ENCODE measurements at places on chromosomes 7 and 10.

DNA sequence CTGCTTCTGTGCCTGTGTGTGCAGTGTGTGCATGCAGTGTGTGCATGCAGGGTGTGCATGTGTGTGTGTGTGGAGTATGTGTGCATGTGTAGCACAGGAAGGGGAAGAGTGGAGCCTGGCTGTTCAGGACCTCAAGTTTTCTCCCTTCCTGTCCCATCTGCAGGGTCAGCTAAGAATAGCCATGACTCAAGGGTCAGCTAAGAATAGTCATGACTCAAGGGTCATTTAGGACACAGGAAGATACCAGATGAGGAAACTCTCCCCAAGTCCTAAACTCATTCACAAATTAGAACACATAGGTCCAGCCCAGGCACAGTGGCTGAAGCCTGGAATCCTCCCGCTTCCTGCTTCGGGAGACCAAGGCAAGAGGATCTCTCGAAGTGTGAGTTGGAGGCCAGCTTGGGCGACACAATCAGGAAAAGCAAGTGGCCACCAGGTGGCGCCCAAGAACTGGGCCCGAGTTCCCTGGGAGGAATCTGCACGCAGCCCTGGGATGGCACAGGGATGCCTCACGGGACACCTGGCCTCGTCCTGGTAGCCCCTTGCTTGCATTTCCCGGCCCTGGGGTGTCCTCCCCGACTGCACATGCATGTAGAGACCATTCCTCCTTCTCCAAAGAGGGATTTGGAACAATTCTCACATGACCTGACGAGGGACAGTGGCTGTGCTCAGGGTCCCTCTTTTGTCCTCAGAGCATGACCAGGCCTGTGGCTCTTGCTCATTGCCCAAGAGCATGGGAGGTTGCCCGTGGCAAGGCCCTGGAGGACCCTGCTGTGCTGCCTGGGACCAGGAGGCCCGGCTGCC is 21.4 kb upstream of the VOPP1 start:
- DNase-seq: no peak

DNA sequence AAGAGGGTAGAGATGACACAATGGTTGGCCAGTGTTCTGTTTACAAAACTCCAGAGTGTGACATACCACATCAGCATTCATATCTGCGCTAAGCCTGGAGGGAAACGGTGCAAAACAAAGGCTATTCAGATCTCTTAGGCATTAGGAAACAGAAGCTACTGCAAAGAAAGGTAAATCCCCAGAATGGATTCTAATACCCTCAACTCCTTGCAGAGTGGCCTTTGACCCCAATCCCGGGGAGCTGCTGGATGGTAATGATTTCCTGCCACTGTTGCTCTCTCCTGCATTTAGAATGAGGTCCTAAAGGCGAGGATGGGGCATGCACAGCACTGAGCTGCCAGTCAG is 65.2 kb downstream of the AOAH start:
- DNase-seq: no peak

- no peak for DNase-seq
Observed at GRCh38 chr7:70608229-70608628, 523.7 kb upstream of the GALNT17 start.

- no peak for DNase-seq
Observed at GRCh38 chr10:122301055-122301810, 30.1 kb downstream of the BTBD16 start.

GRCh38 chr10:94299417-94299816 is 63.3 kb downstream of the NOC3L start:
- no peak for DNase-seq

- DNase-seq: no peak
Observed at GRCh38 chr7:138499340-138499739, 39.3 kb downstream of the TRIM24 start.

GRCh38 chr10:78479467-78479866 is 445.8 kb downstream of the RPS24 start:
- DNase-seq: no peak

GRCh38 chr10:30834153-30834552 is 197.5 kb downstream of the ZNF438 start:
- no peak for DNase-seq

DNA sequence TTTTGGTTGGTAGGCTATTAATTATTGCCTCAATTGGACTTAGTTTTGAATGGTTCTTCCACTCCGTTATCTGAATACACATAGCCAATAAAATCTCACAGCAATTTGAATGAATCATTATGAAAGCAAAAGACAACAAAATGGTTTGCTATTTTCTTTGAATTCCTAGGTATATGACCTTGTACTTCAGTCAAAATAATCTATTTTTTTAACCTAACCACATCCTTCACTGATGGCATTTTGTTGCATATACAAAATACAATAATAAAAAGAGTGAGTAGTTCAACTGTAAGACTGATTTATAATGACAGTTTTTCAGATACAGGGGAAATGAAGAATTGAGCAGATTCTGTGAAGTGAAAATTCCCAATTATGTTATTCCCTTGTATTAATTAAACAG is 433.1 kb downstream of the HTR7 start:
- DNase-seq: no peak

Data from cerebellum (tissue), 4 donors.